ENCODE measurements at places on chromosomes 16 and 17.

DNA sequence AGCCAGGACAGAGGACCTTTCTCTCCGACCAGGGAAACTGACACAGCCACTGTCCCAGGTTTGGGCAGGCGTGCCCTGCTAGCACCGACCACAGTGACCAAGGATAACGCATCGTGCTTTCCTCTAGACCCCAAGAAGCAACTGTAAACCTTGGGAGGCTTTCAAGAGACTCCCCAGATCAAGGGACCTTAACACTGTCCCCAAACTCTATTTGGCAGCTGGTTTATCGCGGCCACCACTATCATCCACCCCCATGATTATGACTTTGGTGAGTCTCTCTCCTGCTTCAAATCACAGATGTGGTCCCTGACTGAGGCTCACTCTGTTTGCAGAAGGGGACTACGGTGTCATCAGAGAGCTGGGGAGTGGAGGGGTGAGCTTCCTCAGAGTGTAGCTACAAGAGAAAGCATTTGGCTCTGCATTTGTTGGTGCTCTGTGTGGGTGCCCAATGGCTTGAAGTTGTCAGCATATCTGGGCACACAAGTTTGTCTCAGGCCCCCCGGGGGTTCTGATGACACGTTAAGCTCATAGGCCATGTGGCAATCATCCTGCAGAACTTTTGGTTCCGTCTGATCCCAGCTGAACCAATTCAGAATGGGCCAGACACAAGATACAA lies 408.0 kb downstream of the SLC39A11 start:
- no peak for DNase-seq

GRCh38 chr17:74803971-74804370 lies 27.8 kb upstream of the NAT9 start:
- no peak for DNase-seq

DNA sequence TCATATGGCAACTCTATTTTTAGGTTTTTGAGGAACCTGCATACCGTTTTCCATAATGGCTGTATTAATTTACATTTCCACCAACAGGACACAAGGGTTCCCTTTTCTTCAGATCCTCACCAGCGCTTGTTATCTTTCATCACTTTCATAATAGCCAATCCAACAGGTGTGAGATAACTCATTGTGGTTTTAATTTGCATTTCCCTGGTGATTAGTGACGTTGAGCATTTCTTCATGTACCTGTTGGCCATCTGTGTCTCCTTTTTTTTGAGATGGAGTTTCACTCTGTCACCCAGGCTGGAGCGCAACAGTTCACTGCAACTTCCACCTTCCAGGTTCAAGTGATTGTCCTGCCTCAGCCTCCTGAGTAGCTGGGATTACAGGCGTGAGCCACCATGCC lies 36.2 kb upstream of the ABCC3 start:
- DNase-seq: no peak

DNA sequence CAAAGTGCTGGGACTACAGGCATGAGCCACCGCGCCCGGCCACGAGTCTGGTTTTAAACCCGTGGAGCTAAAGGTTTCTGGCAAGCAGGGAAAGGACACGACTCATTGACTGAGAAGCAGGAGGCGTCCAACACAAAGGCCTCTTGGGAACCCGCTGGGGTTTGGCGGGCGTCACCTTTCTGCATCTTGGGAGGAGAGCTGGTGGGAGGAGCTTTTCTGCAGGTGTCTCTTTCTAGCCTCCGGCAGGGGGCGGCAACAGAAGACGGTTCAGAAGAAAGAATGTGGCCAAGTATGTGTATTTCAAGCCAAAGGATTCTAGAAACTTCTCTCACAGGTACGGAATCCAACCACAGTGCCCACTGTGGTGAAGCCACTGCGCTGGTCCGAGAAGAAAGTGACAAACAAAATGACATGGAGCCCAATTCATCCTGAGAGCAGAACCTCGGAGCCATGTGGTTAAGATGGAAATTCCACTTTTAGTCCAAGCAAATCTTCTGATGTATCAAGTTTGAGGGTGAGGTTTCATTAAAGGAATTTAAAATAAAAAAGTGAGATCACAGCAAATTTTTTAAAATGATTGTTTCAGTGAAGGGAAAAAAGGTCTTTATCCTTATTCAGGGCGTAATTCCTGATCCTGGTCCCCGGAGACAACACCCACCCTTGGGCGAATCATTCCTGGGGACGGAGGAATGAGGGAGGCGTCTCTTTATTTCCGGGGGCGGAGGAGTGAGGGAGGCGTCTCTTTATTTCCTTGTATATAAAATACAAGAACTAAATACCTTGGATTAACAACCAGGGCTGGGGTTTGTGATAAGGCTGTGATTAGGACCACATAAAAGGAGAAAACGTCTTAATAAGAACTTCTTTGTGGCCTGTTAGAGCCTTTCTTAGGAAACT lies 97.6 kb downstream of the MRM3 start:
- peak; percentile 88 for DNase-seq

DNA sequence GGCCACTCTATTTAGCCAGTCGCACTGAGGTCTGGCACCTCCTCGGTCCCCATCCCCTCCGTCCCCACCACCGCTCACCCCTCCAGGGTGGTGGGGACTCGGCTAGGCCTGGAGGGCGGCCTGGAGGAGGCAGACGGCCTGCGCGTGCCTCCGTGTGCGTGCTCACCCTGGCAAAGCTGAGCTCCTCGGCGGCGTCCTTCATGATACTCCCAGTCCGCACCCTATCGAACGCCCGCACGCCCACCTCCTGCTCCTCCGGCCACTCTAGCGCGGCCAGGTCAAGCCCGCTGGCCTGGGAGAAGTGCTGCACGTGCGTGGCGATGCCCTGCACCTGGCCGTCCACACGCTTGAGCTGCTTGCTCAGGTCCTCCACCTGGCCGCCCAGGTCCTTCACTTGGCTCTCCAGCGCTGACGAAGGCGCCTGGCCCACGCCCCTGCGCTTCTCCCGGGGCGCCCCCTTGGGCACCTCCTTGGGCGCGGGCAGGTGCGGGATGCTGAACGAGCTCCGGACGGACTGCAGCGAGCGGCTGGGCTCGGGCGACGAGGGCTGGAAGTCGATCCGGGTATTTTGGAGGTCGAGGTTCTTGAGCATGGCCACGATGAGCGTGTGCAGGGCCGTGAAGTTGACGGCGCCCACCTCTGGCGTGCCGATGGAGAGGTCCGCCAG lies 644 bp downstream of the QRICH2 start:
- DNase-seq: no peak

Data from RWPE1 (cell line).